ENCODE measurements at places on chromosomes 6 and 20. TPM values are rescaled to one million over a fixed set of nuclear protein-coding genes. Genes with fewer than 3 reads are reported as not detected.

GRCh38 chr6:148951662-148952061, 204.8 kb downstream of the UST start:
- DNase-seq = no peak

- no peak for DNase-seq
These were observed 55.4 kb downstream of the MRPL14 start for GRCh38 chr6:44071670-44072451.

The ZNF133 gene
- 5.9 TPM for polyA plus RNA-seq

The SNAP25 gene
- 0.15 TPM for polyA plus RNA-seq

DNA sequence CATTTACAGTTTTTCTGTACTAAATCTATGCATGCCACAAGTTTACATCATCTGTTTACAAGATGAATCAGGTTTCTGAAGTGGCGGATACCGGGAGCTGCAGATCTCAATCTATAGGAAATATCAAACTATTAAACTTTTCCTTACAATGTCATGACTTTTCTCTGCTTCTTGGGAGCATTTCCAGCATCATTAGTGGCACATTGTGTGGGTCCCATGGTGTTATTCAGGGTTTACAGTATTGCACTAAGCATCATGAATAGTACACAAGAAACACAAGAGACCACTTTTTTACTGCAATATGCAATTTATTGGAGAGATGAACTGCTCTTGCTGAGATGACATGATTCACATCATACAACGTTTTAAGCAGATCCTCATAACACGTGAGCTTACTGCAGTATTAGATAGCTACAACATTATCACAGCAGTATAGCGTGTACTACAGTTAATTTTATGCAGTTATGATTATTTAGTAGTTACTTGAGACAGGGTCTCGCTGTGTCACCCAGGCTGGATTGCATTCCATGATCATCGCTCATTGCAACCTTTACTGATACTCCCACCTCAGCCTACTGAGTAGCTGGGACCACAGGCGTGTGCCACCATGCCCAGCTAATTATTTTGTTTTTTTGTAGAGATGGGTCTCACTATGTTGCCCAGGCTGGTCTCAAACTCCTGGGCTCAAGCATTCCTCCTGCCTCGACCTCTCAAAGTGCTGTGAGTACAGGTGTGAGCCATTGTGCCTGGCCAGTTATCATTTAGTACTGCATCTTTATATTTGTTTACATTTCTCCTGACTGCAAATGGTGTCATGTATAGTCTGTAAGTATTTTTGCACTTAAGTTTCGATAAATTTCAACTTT, 18.4 kb downstream of the BLTP3A start:
- DNase-seq = no peak

The SOX18 gene
- 23.5 TPM for polyA plus RNA-seq
